ENCODE measurements at places on chromosomes 4 and X.
A peak's percentile ranks its signal among the peaks of the same experiment; 100 is the strongest.

DNA sequence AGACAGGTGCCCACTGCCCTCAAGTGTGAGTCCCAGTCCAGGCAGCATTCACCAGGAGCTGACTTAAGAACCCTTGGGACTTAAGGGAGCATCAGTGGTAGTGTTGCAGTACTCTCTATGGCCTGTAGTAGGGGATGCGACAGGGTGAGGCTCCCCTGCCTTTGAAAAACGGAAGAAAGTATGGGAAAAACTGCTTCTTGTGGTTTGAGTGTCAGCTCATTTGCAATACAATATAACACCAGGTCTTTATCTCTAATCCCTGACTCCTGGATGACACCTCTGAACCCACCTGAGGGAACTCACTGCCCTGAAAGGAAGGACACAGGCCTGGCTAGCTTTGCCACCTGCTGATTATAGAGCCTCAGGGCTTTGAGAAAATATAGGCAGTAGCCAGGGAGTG lies 176.0 kb downstream of the SMARCA1 start:
- no peaks in the 10 kb centered on the region for H3K36me3 ChIP-seq
- H3K4me1 ChIP-seq: no peaks in the 10 kb centered on the region
- DNase-seq: no peak

DNA sequence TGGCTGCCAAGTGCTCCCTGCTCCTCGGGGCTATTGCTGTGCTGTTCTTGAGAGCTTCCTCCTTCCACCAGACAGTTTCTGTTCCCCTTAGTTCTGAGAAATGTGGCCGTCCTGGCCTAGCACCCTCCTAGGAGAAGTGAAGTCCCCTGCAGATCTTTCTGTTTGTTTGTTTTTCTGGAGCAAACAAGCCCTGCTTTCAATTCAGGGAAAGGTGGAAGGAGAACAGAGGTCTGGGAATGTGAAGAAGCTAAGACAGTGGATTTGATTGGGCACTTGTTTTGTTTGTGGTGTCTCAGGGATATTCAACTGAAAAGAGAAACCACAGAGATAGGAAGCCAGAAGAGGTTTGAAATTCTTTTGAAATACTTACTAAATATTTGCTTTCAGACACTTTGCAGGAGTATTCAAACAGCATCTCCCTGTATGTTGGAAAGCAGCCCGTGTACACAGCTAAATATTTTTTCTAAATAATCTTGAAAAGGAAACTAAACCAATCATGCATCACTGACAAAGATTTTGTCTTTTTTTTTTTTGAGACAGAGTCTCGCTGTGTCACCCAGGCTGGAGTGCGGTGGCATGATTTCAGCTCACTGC lies 36.5 kb upstream of the PPM1K start:
- H3K27ac ChIP-seq: no peak overlapping the region
- no peaks in the 10 kb centered on the region for H3K36me3 ChIP-seq
- H3K4me3 ChIP-seq: no peak overlapping the region
- no peaks in the 10 kb centered on the region for H3K27me3 ChIP-seq
- H3K4me1 ChIP-seq: no peaks in the 10 kb centered on the region

GRCh38 chrX:121179972-121180371 lies 132.6 kb downstream of the GLUD2 start:
- no peak overlapping the region for H3K4me3 ChIP-seq
- no peak overlapping the region for H3K27ac ChIP-seq
- no peaks in the 10 kb centered on the region for H3K4me1 ChIP-seq
- no peaks in the 10 kb centered on the region for H3K27me3 ChIP-seq
- DNase-seq: no peak
- no peaks in the 10 kb centered on the region for H3K36me3 ChIP-seq

- H3K27me3 ChIP-seq: no peaks in the 10 kb centered on the region
- H3K27ac ChIP-seq: no peak overlapping the region
- H3K4me3 ChIP-seq: no peak overlapping the region
- H3K4me1 ChIP-seq: peaks cover 10% of the 10 kb centered on the region
- H3K36me3 ChIP-seq: peaks cover 6% of the 10 kb centered on the region
Measured at GRCh38 chr4:80049813-80050534, 23.1 kb downstream of the ANTXR2 start.

DNA sequence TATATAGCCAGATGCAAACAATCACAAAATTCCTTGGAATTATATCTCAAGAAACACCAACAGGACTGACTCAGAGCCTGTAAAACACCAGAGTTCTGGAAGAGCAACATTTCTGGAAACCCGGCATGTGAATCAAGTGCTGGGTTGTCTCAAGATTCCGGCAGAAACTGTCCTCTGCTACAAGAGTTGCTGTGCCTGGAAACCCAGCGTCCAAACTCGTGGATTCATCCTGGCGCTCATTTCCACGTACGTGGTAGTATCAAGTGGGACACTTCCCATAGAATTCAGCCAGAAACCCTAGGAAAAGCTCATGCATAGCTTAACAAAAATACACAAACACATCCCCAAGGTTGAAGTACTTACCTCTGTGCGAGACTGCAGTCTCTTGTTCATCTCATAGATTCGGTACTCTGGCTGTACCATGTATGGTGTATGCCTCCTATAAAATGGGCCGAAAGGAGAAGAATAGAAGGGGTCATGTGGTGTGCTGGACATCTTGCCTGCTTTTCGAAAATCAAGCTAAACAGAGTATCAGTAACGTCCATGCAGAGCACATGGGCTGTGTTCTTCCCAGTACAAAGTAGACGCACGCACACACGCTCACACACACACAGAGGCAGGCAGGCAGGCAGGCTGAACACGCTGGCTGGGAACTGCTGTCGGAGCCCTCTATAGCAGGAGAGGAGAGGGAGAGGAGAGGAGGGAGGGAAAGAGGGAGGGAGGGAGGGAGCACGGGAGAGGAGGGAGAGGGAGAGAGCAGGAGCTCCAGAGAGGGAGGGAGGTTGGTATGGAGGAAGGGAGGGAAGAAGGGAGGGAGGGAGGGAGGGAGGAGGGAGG lies at the start of gene LDB2:
Gene LDB2, minus strand, starts transcription at position 655 of the 837 bp plus-strand sequence.
- H3K27ac ChIP-seq: peak within 1 kb of the TSS; percentile 32
- H3K4me3 ChIP-seq: peak within 1 kb of the TSS; percentile 24
- H3K27me3 ChIP-seq: no peaks in the 10 kb centered on the region
- peak; percentile 76 for DNase-seq

- H3K4me1 ChIP-seq: no peaks in the 10 kb centered on the region
- no peaks in the 10 kb centered on the region for H3K36me3 ChIP-seq
- H3K27ac ChIP-seq: no peak overlapping the region
- no peak overlapping the region for H3K4me3 ChIP-seq
Measured at GRCh38 chr4:569958-570667, 6.0 kb downstream of the TMEM271 start.

GRCh38 chr4:77913348-77913747 lies 50.7 kb downstream of the MRPL1 start:
- no peak overlapping the region for H3K4me3 ChIP-seq
- no peak overlapping the region for H3K27ac ChIP-seq
- peaks cover 3% of the 10 kb centered on the region for H3K36me3 ChIP-seq
- no peaks in the 10 kb centered on the region for H3K27me3 ChIP-seq

GRCh38 chr4:37780444-37781130 lies 45.9 kb upstream of the PGM2 start:
- H3K27ac ChIP-seq: no peak overlapping the region
- H3K36me3 ChIP-seq: no peaks in the 10 kb centered on the region
- DNase-seq: no peak
- H3K27me3 ChIP-seq: no peaks in the 10 kb centered on the region

- no peaks in the 10 kb centered on the region for H3K27me3 ChIP-seq
- H3K27ac ChIP-seq: no peak overlapping the region
- no peak for DNase-seq
- no peaks in the 10 kb centered on the region for H3K4me1 ChIP-seq
- H3K36me3 ChIP-seq: no peaks in the 10 kb centered on the region
Measured at GRCh38 chr4:5218376-5219069, 167.2 kb downstream of the STK32B start.

- no peak overlapping the region for H3K4me3 ChIP-seq
- no peak overlapping the region for H3K27ac ChIP-seq
- no peaks in the 10 kb centered on the region for H3K36me3 ChIP-seq
- no peak for DNase-seq
- no peaks in the 10 kb centered on the region for H3K27me3 ChIP-seq
Measured at GRCh38 chr4:181503687-181504390, 739.4 kb upstream of the TENM3 start.

- DNase-seq: no peak
- H3K4me3 ChIP-seq: no peak overlapping the region
- H3K36me3 ChIP-seq: no peaks in the 10 kb centered on the region
- H3K27me3 ChIP-seq: no peaks in the 10 kb centered on the region
- peaks cover 6% of the 10 kb centered on the region for H3K4me1 ChIP-seq
- H3K27ac ChIP-seq: peak overlapping the region; percentile 76
Measured at GRCh38 chr4:185840201-185840600, 28.2 kb upstream of the SORBS2 start.

GRCh38 chr4:8695237-8696219 lies 103.0 kb downstream of the CPZ start:
- no peaks in the 10 kb centered on the region for H3K4me1 ChIP-seq
- DNase-seq: no peak
- H3K27me3 ChIP-seq: no peaks in the 10 kb centered on the region
- no peak overlapping the region for H3K27ac ChIP-seq
- no peak overlapping the region for H3K4me3 ChIP-seq

- H3K4me1 ChIP-seq: peaks cover 3% of the 10 kb centered on the region
- H3K27ac ChIP-seq: peak overlapping the region; percentile 93
- no peaks in the 10 kb centered on the region for H3K27me3 ChIP-seq
- H3K36me3 ChIP-seq: no peaks in the 10 kb centered on the region
- DNase-seq: no peak
Measured at GRCh38 chr4:107988763-107989035, 990 bp upstream of the HADH start.

DNA sequence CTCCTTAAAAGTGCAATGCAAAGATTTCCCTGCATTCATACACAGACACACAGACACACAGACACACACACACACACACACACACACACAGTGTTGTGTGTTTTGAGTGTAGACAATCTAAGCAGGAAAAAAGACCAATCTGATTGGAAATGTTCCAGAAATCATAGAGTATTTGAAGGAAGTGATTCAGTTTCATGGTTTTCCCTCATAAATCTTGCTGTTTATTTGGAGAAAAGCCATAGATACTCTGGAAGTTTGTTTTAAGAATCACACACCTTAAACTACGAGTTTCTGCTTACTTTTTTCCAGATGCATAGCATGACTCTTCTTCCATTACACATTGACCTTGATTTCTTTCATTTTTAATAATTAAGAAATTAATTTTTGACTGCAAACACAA lies 298.5 kb upstream of the BMP3 start:
- H3K27me3 ChIP-seq: no peaks in the 10 kb centered on the region
- H3K27ac ChIP-seq: no peak overlapping the region
- DNase-seq: no peak

- no peaks in the 10 kb centered on the region for H3K4me1 ChIP-seq
- no peak overlapping the region for H3K27ac ChIP-seq
- H3K27me3 ChIP-seq: no peaks in the 10 kb centered on the region
- no peak for DNase-seq
Measured at GRCh38 chr4:2953496-2953895, 9.7 kb downstream of the NOP14 start.

DNA sequence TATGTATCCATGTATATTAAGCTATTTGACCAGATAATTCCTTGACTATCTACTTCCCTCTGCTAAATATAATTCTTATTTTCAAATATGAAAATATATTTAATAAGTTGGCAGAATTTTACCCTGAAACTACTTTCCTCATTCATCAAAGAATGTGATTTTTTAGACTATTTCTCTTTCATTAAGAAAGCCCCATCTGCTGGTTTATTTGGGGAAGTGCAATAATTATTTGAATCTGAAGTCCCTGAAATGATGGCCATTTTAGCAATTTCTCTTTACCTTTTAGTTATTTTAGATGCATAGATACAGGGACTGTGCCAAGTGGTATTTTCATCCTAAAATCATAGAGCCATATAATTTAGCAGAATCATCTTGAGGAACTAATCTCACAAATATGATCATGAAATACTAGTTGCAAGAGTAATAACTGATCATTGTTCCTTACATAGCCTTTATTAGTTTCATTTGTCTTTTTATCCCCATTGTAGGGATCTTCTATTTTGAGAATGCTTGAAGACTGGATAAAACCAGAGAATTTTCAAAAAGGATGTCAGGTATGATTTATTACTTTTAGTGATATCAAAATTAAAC lies 39.0 kb downstream of the ENPEP start:
- no peaks in the 10 kb centered on the region for H3K4me1 ChIP-seq
- H3K4me3 ChIP-seq: no peak overlapping the region
- no peaks in the 10 kb centered on the region for H3K36me3 ChIP-seq

DNA sequence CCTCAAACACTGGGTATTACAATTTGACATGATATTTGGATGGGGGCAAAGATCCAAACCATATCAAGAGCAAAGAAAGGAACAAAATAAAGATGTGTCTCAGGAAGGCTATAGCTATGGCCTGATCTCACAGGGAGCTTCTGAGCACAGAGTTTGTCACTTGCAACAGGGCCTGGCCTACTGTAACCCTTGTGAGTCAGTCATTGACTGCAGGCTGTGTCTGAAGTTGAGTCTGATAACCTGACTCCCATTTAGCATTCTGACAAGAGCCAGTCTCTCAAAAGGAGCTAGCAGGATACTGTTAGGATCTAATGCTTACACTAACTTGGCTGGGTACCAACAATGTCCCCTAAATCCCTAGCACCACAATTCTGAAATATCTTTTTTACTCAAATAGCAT lies 612.5 kb upstream of the TECRL start:
- H3K27ac ChIP-seq: no peak overlapping the region
- H3K4me3 ChIP-seq: no peak overlapping the region
- no peak for DNase-seq
- H3K36me3 ChIP-seq: no peaks in the 10 kb centered on the region

DNA sequence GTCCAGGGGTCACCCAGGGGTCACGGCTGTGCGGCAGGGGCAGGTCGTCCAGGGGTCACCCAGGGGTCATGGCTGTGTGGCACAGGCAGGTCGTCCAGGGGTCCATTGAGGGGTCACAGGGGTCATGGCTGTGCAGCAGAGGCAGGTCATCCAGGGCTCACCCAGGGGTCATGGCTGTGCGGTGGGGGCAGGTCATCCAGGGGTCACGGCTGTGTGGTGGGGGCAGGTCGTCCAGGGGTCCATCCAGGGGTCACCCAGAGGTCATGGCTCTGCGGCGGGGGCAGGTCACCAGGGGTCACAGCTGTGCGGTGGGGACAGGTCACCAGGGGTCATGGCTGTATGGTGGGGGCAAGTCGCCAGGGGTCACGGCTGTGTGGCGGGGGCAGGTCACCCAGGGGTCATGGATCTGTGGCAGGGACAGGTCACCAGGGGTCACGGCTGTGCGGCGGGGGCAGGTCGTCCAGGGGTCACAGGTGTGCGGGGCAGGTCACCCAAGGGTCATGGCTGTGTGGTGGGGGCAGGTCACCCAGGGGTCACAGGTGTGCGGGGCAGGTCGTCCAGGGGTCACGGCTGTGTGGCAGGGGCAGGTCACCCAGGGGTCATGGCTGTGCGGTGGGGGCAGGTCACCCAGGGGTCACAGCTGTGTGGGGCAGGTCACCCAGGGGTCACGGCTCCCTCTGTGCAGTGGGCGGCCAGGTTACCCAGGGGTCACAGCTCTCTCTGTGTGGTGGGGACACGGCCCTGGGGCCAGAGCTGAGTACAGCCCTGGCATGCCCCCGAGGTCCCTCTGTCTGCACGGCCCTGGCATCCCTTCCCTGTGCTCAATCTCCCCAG lies 16.0 kb downstream of the ATP5ME start:
- DNase-seq: no peak
- no peaks in the 10 kb centered on the region for H3K4me1 ChIP-seq
- H3K27ac ChIP-seq: no peak overlapping the region
- no peaks in the 10 kb centered on the region for H3K27me3 ChIP-seq
- H3K4me3 ChIP-seq: no peak overlapping the region
- H3K36me3 ChIP-seq: no peaks in the 10 kb centered on the region
